ENCODE measurements at places on chromosomes 2 and 18. TPM values are rescaled to one million over a fixed set of nuclear protein-coding genes. Genes with fewer than 3 reads are reported as not detected.
A peak's percentile ranks its signal among the peaks of the same experiment; 100 is the strongest.

The SRD5A2 gene
- total RNA-seq = not detected

The LRATD1 gene
- 0.07 TPM for total RNA-seq

The ASNSD1 gene
- 33.6 TPM for total RNA-seq

The CFAP210 gene
- not detected for total RNA-seq

The ST8SIA5 gene
- total RNA-seq = 0.54 TPM

The KIAA2012 gene
- total RNA-seq = not detected

The RNPEPL1 gene
- total RNA-seq = 49.7 TPM

The TNP1 gene
- not detected for total RNA-seq

DNA sequence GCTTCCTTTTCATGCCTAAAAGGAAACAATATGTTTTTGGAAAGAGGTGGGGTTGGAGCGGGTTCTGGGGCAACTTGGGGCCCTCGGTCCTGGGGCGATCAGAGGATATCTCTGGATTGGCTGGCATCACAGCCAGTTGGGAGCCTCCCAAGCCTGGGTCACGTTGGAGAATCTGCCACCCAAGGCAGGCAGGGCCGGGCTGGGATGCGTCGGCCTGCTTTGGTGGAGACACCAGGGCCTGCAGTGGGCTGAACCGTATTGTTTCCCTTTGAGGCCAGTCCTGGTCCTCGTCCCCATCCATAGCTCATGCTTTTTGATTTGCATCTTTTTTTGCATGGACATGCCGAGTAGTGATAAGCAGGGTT lies 235.8 kb downstream of the ATAD2B start:
- no peaks in the 10 kb centered on the region for H3K4me1 ChIP-seq
- no peak overlapping the region for H3K4me3 ChIP-seq
- no peak for DNase-seq
- H3K27ac ChIP-seq = no peak overlapping the region
- H3K27me3 ChIP-seq = no peaks in the 10 kb centered on the region

DNA sequence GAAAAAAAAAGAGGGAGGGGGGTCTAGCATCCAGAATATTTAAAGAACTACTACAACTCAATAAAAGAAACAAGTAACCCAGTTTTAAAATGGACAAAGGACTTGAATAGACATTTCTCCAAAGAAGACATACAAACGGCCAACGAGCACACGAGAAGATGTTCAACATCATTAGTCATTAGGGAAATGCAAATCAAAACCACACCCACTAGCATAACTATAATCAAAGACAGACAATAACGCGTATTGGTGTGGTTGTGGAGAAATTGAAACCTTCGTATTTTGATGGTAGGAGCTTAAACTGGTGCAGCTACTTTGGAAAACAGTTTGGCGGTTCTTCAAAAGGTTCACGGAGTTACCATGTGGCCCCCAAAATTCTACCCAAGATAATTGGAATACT lies 64.3 kb upstream of the CAB39 start:
- no peak overlapping the region for H3K27ac ChIP-seq
- no peaks in the 10 kb centered on the region for H3K27me3 ChIP-seq
- no peaks in the 10 kb centered on the region for H3K36me3 ChIP-seq
- DNase-seq = no peak

DNA sequence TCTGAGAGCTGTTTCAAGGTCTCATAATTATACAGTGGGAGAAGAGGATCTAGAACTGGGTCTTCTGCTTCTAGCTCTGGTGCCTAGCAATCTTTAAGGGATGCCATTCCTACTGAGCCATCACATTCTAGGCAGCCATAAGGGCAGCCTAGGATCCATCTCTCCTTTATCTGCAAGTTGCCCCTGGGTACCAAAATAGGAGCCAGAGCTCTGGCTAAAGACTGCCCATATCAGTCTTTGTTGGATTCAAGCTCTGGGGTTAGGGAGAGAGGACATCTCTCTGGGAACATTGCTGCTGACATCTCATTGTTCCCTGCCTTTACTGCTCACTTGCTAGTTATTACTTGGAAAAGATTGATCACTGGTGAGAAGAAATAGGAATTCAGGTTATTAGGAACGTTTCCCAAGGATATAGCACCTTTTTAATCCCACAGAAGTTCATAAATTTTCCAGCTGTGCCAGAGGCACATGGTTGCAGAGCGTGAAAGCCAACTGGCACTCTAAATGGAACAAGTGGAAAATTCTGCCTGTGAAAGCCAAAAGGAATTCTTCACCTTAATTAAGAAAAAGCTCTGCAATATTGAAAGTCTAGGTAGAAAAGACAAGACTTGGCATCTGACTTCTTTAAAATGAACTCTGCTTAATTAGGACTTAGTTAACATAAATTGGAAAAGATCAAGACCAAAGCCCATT lies 102.2 kb downstream of the CDC42EP3 start:
- no peak overlapping the region for H3K27ac ChIP-seq
- H3K27me3 ChIP-seq = no peaks in the 10 kb centered on the region
- DNase-seq = no peak
- H3K4me1 ChIP-seq = peaks cover 12% of the 10 kb centered on the region
- H3K4me3 ChIP-seq = no peak overlapping the region

DNA sequence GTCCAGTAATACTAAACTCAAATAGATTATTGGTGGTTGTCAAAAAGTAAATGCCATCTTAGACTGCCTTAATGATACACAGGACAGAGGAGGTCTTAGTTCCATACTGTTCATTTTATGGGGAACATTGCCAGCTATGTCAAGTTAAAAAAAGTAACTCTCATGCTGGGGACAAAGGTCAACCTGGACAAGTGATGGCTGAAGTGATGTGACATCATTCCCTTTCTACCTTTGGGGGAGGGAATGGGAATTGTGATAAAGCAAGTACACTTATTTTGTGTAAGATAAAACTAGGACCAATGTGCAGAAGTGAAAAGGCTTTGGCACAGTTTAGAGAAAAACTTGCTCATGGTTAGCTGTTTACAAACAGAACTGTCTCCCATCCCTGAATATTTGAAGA lies 24.0 kb upstream of the SNORC start:
- H3K36me3 ChIP-seq = peaks cover 32% of the 10 kb centered on the region
- H3K27me3 ChIP-seq = no peaks in the 10 kb centered on the region
- no peak for DNase-seq

DNA sequence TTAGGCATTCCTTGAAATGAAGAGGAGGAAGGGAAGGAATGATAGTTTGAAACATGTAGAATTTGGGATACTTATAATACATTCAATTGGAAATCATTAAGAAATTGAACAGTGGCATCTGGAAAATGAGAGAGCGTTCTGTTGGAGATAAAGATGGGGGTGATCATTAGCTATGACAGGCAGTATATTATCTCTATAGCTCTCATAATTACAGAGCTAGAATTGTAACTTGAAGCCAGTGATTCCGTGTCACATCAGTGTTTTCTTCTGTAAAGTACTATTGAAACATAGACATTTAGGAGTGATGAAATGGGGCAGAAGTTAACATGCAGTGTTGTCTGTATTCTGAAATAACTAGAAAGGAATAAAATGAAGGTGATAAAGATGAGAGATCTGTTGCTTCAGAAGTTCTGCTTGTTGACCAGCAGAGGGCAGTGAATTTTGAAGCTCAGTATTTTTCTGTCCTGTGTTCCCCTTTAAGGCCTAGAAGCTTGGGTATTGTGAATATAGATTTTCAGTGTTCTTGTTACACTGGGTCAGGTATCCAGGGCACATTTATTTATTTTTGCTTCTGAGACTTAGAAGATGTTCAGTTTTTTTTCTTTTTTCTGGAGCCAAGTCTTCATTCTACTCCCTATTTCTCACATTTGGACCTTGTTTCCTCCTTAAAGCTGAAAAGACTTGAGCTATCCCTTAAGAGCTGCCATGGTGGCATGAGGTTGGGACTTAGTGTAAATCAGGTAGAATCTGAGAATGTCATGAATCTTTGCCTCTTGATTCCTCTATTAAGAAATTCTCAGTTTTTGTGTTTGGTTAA lies 157.4 kb downstream of the TAF4B start:
- DNase-seq = peak; percentile 52
- no peaks in the 10 kb centered on the region for H3K36me3 ChIP-seq
- no peaks in the 10 kb centered on the region for H3K27me3 ChIP-seq
- no peak overlapping the region for H3K27ac ChIP-seq
- H3K4me3 ChIP-seq = no peak overlapping the region

DNA sequence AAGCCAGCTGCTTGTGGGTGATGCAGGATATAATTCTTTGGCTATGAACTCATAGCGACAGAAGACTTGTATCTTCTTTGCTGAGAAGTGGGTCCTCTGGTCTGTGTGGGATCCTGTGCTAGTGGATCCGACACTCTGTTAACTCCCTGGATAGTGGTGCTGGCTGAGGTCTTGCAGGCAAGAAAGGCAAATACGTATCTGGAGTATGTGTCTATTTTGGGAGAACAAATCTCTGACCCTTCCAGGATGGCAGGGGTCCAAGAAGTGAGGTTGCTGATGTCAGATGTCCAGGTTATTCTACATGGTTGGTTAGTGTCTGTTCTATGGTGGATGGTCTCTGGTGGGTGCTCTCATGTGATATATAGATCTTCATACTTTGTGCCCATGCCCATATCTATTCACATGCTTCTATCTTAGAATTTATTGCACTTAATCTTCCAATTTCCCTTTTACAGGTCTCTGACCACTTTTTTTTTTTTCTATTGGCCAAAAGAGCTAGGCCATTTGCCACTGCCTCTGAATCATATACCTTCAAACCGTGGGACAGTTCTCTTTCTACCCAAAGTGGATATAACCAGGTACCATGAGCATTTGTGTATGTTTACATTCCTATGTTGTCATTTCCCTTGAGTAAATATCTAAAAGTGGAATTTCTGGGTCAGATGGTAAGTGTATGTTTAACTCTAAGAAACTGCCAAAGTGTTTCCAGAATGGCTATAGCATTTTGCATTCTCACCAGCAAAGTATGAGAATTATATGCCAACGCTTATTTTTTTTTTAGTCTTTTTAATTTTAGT lies 45.1 kb upstream of the RBMS1 start:
- no peak overlapping the region for H3K27ac ChIP-seq
- no peak for DNase-seq
- H3K27me3 ChIP-seq = no peaks in the 10 kb centered on the region
- H3K4me3 ChIP-seq = no peak overlapping the region
- no peaks in the 10 kb centered on the region for H3K4me1 ChIP-seq

- H3K4me3 ChIP-seq = no peak overlapping the region
- H3K27ac ChIP-seq = no peak overlapping the region
- 0 out of 2 replicates have a peak, but pooled peaks cover 3% of the 10 kb centered on the region for H3K4me1 ChIP-seq
- H3K36me3 ChIP-seq = no peaks in the 10 kb centered on the region
- no peaks in the 10 kb centered on the region for H3K27me3 ChIP-seq
These were observed 13.6 kb downstream of the TCF23 start for GRCh38 chr2:27162151-27163121.

DNA sequence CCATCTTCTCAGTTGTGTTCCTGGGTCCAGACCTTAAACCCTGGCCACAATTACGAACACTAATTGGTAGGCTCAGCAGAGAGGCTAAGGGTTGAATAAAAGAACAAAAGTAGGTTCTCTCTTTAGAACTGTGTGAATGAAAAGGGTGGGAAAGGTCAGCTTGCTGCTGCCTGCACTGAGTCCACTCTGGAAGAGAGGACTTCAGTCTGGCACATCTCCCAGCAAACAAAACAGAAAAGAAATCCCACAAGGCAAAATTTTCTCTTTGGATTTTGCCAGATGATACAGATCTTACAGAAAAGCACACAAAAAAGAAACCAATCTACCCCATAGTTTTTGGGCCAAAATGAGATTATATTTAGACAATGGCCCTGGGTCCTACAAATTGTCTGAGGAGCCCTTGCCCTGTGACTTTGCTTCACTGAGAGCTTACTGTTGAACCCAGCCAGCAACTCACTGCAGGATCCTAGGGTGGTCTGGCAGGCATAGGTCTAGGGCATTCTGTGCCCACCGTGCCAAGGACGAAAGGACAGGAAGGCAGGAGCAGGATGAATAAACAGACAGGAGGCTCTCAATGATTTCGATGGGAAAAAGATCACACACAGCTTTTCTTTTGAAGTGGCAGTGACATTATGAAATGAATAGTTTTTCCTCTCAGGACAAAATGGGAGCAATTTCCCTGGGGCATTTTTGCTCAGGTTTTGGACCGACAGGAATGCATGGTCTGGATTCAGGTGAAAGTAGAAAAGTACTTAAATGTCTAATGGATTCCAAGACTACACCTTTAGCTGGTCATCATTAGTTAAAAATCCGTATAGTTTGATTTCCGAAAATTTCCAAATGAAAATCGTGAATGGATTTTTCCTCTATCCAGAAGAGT lies 68.4 kb upstream of the STAM2 start:
- no peaks in the 10 kb centered on the region for H3K4me1 ChIP-seq
- H3K4me3 ChIP-seq = no peak overlapping the region
- H3K27me3 ChIP-seq = no peaks in the 10 kb centered on the region
- no peaks in the 10 kb centered on the region for H3K36me3 ChIP-seq
- no peak for DNase-seq
